ENCODE measurements at places on chromosomes 3 and 15.

DNA sequence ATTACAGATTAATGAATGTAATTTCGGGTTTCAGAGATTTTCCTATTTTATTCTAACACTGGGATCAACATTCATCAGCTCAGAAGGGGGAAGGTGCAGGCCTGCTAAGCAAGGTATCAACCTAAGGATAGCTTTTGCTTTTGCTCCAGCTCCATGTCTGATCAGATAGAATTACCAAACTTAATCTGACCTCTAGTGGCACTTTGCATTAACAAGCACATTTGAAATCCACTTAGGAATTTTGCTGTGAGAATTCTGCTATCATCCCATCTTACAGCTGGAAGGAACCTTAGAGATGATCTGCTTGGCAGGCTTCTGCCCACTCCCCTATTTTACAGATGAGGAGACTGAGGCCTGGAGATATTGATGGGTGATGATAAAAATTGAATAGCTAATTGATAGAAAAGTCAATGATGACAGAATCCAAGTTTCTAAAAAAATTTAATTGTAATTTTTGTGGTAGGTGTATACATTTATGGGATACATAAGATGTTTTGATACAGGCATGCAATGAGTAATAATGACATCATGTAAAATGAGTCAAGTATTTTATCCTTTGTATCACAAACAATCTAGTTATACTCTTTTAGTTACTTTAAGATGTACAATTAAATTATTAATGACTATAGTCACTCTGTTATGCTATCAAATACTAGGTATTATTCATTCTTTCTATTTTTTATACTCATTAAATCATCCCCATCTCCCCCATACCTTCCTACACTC lies 209.2 kb upstream of the ZPLD1 start:
- DNase-seq = no peak

GRCh38 chr3:183518491-183519251 lies 36.8 kb downstream of the KLHL6 start:
- no peak for DNase-seq

DNA sequence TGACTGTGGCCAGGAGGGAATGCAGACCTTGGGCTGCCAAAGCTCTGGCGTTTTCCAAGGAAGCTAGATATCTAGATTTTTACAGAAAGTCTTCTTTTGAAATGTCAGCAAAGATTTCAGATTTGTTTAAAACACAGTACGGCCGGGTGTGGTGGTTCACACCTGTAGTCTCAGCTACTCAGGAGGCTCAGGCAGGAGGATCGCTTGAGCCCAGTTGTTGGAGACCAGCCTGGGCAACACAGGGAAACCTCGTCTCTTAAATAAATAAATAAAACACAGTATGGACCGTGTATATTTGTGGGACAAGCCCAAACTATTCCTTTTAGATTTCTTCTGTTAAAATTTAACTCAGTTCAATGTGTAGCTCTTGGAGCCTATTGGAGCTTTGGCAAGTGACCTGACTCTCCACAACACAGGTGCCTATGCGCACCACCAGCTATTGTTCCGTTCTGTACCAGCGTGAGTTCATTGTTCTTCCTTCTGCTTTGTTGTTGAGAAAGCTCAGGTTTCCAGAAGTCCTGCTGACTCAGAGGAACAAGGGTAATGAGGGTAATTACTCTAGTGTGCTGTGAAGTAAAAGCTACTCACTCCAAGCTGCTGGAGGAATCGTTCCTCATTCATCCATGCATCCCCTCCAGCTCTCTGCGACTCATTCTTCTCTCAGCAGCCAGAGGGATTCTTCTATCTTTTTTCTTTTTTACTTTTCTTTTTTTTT lies 73.1 kb upstream of the SLC6A6 start:
- DNase-seq = no peak

DNA sequence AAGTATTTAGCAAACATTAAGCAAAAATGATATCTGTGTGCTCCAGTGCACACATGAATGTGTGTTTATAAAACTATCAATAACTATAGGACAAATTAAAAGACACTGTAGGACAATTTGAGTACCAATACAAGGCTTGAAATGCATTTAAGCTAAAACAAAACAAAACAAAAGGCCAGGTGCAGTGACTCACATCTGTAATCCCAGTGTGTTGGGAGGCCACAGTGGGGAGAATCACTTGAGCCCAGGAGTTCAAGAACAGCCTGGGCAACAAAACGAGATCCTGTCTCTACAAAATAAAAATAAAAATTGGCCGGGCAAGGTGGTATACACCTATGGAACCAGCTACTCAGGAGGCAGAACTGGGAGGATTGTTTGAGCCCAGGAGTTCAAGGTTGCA lies 50.7 kb downstream of the CSNK1G1 start:
- no peak for DNase-seq

- DNase-seq = no peak
These were observed 63.2 kb downstream of the IQGAP1 start for GRCh38 chr15:90451053-90451850.

GRCh38 chr3:106249159-106249558 lies 380.3 kb upstream of the CBLB start:
- no peak for DNase-seq

- no peak for DNase-seq
These were observed 175.0 kb upstream of the TLE3 start for GRCh38 chr15:70272565-70273355.

- DNase-seq = no peak
These were observed 51.8 kb upstream of the TMCO5A start for GRCh38 chr15:37882640-37883039.

GRCh38 chr3:110436209-110436608 lies 635.4 kb upstream of the NECTIN3 start:
- DNase-seq = no peak

- DNase-seq = no peak
These were observed 47.5 kb downstream of the CRYGS start for GRCh38 chr3:186496635-186497034.

DNA sequence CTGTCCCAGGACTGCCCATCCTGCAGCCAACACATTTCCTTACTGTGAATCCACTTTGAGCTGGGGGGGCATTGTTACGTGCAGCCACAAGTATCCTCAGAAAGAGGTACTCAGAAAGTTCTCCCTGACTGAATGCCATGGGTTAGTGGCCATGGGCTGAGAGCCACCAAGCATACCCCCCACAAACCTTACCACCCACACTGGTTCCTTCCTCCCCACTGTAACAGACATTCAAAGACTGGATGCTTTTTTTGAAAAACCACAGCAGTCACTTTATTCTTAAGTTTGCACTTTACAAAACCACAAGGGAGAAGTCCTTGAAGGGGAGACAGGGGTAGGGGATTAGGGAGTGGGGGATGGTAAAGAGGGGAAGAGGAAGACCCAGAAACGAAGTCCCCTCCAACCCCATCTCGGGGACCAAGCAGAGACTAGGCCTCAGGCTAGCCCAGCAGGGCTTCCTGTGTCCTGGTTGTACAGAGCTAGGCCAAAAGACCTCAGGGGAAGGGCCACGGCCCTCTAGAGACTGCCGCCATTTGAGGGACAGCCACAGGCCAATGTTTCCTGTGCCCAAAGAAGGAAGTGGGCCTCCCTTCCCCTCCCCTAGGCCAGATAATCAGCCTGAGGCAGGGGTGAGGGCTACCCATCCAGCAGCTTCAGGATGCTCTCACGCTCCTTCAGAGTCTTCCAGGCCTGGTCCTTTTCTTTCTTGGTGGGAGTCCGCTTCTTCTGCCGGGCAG lies 10.1 kb upstream of the CAMK1 start:
- DNase-seq = peak; percentile 39

GRCh38 chr3:169403855-169404519 lies 259.5 kb downstream of the MECOM start:
- DNase-seq = no peak

DNA sequence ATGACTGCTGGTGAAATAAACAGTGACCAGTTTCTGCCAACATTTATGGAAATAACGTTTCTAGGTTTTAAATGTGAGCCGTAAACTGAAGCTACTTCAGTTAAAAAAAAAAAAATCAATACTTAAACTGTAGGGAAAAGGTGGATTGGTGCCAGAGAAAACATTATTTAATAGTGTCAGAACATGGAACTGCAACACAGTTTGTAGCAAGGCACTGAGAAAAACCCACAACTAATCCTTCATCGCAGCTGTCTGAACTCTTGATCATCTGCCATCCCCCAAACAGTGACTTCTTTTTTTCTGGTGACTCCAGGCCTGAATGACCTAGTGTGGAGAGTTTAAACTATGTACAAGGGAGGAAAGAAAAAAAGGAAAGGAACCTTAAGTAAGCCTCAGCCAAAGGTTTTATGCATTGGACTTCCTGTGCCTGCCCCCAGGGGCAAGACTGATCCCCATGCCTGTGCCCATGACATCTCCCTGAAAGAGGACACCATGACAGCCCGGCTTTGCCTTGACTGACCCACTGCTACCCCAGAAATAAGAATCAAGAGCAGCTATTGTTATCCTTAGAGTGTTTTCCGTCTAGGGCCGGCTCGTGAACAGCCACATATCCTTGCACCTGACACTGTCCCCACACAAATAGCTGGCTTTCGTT lies 33.1 kb downstream of the CRTAP start:
- DNase-seq = no peak

- no peak for DNase-seq
These were observed 19.7 kb downstream of the CTSH start for GRCh38 chr15:78925076-78925624.

- DNase-seq = no peak
These were observed 104.1 kb upstream of the GOLGA8J start for GRCh38 chr15:29978411-29979382.

DNA sequence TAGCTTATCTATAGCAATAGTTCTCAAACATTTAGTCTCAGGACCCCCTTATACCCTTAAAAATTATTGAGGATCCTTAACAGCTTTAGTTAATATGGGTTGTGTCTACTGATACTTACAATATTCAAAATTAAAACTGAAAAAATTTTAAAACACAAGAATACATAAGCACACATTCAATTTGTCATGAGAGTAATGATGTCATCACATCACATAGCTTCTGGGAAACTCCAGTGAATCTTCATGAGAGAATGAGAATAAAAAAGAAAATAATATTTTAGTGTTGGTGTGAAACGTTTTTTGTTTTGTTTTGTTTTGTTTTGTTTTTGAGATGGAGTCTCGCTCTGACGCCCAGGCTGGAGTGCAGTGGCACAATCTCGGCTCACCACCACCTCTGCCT lies 25.2 kb upstream of the ACP3 start:
- DNase-seq = no peak

GRCh38 chr3:155991212-155991611 lies 120.8 kb downstream of the GMPS start:
- no peak for DNase-seq

DNA sequence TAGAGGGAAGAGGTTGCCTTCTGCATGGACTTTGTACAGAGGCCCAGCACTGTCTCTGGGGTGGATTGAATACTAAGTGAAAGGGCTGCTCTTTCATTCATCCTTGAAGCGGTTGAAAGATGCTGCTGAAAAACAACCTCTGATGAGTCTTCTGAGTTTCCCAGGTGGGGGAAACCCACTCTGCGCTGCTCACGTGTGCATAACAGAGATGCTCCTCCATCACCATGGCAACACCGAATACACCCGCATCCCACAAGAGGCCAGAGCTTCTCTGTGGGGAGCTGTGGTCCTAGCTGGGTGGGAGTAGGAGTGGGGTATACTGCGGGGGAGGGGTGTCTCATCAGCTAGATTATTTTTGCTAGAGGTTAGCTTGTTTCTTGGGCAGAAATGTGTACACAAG lies 6.1 kb upstream of the SYN2 start:
- no peak for DNase-seq

- no peak for DNase-seq
These were observed 328.0 kb downstream of the UACA start for GRCh38 chr15:70435369-70435768.

DNA sequence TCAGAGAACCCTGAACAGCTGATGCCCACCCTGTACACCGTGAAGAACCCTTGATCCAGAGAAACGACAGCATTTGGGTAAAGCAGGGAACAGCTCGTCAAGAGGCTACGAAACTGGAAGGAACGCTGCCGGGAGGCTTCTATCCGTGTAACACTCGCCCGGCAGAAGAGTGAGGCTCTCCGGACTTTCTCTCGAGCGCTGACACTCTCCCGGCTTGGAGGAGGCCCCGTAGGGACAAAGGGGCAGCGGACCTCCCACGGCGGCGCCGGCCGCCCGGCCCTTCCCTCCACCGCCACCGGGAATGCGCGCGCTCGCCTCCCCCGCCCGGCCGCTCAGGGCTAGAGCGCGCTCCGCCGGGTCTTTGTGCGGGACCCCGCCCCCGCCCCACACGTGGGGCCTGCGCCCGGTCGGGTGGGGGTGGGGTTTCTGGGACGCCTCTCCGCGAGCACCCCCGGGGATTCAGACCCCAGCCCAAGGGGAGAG lies 1.7 kb downstream of the HYAL2 start:
- peak; percentile 68 for DNase-seq

GRCh38 chr3:14871456-14872200 lies 52.9 kb downstream of the FGD5 start:
- DNase-seq = no peak

DNA sequence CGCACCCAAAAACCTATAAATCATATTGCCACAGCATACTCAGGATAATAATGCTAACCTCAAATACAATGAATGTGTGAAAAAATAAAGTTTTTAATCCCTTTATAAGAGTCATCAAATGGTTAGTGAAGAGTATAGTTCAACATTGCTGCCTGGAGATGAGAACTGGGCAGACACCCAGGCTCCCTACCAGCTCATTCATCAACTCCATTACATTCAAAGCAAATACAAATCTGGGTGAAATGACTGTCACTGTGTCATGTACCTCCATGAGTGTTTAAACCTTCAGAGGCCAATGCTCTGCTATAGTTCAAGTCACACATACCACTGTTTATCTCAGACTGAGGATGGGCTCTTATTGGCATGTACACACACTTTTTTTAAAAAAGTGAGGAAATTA lies 167.2 kb upstream of the KCNMB2 start:
- DNase-seq = no peak

Data from activated T-cell treated with anti-CD3 and anti-CD28 coated beads for 48 hours (primary cell).